Neural crest cell (in vitro differentiated cells): ENCODE measurements at places on chromosomes 3 and 15.

- no peak for DNase-seq
Measured at GRCh38 chr15:69720536-69720935, 267.9 kb downstream of the RPLP1 start.

DNA sequence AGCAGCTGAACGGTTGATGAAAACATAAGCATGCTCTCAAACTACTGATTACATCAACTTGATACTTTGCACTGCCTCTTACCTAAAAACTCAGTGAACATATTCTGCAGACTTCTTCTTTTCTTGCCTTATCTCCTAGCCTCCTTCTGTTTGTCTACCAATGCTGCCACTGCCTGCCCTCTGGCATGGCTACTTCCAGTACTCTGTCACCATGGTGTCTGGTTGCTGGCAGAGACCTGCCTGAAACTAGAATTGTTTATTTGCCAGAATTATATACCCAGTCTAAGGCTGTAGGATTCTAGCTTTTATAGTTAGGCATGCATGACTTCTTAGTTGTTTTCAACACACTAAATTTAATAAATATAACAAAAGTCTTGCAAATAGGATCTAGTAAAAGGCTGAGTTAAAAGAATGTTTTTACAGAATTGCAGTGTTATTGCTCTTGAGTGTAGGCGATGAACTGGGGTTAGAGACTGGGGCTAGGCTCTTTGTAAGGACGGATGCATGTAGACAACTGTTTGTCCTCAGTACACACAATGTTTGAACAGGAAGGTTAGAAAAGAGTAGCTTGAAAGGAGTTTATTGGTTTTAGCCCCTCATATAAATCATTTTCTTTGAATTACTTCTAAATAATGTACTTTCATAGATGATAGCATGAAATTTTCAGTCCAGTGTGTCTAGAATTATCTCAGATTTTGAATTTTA is 116.3 kb downstream of the KCNAB1 start:
- no peak for DNase-seq

DNA sequence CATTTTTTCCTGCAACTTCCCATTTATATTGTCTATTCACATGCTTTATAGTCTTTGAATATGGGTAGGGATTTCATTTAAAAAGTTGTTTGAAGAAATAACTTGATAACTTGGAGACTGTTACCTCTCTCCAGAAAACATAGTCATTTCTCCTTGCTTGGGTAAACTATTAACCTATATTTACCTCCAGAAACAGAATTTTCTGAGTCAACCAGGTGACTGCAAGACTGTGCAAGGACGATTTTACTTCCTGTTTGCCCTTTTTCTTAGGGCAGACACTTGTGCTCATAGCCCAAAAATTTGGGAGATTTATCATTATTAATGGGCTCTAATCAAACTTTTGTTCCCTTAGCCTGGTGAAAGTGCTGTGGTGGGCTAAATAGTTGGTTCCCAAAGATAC is 14.3 kb upstream of the MOBP start:
- no peak for DNase-seq

DNA sequence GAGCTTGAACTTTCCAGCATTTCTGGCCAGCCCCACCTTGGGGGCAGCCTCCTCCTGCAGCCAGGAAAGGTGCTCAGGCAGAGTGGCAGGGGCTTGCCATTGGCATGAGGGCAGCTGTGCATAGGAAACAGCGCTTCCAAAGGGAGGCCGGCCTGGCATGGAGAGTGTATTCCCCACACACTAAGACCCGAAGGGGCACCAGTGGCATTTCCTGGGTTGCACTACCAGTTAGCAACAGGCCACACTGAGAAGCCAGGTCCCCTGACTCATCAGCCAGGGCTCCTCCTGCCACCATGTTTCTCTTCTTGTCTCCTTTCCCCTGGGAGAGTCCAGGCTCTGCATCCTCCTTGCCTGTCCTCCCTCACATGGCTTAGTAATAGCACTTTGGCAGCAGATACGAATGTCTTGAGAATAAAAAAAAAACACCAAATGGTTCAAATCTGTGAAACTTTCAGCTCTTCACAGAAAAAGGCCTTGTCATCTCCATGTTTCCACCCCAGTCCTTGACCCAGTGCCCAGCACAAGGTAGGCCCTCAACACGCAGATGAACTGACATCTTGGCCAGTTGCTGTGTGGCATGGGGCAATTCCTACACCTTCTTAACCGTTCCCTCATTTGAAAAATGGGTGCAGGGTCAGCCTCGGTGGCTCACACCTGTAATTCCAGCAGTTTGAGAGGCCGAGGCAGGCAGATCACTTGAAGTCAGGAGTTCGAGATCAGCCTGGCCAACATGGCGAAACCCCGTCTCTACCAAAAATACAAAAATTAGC is 180.4 kb downstream of the SMAD6 start:
- DNase-seq: no peak

- DNase-seq: no peak
Measured at GRCh38 chr3:72223628-72224027, 438.7 kb upstream of the PROK2 start.

DNA sequence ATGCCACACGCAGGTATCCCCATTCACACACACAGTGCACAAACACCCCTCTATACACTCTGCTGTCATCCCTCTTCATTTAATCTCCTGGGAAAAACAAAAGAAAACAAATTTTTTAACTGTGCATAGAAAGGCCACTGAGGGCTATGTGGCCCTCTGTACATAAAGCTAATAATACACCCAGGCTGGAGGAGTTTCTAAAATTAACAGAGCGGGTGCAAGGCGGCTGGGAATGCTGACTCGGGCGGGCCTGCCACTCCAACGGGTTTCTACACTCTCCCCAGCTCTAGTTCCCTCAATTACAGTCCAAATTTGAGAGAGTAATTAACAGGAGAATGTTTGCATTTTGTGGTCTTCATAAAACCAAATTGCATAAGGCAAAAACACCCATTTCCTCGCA is 23.1 kb downstream of the HCN4 start:
- no peak for DNase-seq

GRCh38 chr3:85808755-85809154 is 850.0 kb downstream of the CADM2 start:
- DNase-seq: no peak

DNA sequence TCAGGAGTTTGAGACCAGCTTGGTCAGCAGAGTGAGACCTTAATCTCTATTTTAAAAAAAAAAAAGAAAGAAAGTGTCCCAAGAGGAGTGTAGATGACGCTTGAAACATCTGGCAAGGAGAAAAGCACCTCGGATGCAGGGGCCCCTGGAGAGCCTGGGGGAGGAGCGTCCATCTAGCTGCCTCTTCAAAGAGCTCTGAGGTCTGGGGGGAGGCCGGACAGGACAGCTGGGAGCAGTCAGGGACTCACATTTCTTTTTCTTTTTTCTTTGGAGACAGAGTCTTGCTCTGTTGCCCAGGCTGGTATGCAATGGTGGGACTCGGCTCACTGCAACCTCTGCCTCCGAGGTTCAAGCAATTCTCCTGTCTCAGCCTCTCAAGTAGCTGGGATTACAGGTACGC is 3.3 kb upstream of the IDH2 start:
- DNase-seq: no peak

DNA sequence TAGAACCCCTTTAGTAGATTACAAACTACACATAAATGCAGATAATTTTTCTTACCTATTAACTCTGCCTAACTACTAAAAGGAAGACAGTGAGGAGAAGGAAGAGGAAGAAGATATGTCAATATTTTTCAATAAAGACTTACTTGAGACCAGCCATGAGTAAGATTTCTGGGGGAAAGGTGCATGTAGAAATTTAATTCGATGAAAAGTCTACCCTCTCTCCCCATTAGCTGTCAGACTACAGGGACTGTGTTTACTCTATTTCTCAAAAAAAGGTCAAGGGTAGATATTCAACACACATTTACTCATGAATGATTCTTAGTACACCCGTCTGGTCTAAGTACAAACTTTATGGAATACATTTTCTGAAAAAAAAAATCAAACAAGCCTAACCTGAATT is 6.8 kb downstream of the TSPAN3 start:
- no peak for DNase-seq

DNA sequence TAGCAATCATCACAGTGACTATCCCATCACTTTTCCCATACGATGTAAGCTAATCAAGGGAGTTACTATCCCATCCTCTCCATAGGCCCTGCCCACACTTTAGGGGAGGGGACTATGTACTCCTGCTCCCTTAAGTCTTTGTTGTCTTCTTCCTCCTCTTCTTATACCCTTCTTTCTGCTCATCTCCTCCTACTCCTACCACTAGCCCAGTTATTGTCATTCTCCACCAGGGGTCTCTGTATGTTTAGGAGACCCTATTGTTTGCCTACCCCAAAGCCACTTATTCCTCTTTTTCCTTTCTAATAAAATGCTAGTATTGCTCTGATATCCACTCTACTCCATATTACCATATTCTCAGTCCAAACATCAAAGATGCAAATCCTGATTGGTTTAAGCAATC is 27.8 kb downstream of the STAC start:
- no peak for DNase-seq

GRCh38 chr3:851098-851790 is 241.6 kb upstream of the CNTN6 start:
- no peak for DNase-seq

DNA sequence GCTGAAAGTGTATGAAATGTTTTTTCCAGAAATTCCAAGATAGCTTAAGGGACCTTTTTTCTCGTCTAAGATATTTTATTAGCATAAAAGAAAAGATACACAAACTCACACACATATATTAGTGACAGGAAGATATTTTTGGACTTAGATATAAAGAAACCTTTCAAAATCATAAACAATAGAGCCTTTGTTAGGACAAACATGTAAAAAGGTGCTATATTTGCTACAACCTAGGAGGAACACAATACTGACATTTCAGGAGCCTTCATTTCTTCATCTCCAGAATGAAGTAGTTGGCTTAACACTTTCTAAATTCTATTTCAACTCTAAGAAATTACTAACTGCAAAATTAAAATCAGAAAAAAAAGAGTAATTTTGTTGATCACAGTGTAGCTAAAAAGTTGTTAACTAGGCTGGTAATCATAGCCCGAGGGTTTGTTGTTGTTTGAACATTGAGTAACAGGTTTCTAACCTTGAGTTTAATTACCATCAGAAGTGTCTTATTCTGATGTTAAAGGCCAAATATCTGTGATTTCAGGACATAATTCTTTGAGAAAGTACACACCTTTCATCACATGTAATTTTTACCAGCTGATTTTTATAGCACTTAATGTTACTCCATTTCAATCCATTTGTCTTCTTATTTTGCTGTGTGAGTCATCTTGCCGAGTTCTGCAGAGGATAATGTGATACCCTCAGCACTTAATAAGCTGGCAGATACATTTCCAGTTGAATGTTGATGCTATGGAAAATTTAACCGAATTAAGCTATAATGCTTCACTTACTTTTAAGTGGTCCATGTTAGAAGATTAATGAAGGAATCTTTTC is 97.3 kb downstream of the MBNL1 start:
- no peak for DNase-seq

DNA sequence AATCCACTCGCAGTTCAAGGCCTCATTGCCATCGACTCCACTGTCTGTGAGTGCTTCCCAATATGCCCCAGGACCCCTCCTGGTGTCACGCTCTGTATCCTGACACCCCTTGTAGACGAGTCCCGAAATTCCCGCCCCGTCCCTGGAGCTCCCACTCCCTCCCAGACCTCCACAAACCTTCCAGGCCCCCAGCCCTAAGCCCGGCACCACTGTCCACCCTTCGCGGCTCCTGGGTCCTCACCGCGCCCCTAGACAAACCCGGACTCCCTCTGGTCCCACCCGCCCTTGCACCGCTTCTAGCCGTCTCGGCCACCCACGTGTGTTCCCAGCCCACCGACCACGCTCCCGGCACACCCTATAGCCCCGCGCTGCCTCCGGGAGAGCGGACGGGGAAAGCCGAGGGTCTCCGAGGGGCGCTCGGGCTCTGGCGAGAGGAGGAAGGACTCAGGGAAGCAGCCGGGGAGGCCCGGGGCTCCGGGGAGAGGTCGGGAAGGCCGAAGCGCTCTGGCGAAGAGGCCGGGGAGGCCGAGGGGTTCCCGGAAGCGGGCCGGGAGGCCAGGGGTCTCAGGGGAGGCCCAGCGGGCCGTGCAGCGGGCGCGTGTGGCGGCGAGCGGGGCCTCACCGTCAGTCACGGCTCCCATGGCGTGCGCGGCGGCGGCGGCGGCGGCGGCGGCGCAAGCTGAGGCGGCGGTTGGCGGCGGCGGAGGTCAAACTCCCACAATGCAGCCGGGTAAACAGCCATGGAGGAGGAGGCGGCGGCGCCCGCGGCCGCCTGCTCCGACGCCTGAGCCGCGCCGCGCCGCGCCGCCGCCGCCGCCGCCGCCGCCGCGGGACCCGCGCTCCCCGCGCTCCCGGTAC is at the start of the genes ATXN7 and THOC7:
TSS of gene ATXN7 (plus strand) at position 718 of the 858 bp plus-strand sequence. CDS start 48,732 bp downstream, outside the sequence.
TSS of gene THOC7 (minus strand) at position 656 of the 858 bp plus-strand sequence. CDS start at position 641, 15 bp downstream.
- DNase-seq: peak; percentile 67

GRCh38 chr3:159266779-159267178 is 464.9 kb downstream of the MFSD1 start:
- peak; percentile 63 for DNase-seq

- no peak for DNase-seq
Measured at GRCh38 chr15:100463515-100463914, 65.2 kb downstream of the CERS3 start.

DNA sequence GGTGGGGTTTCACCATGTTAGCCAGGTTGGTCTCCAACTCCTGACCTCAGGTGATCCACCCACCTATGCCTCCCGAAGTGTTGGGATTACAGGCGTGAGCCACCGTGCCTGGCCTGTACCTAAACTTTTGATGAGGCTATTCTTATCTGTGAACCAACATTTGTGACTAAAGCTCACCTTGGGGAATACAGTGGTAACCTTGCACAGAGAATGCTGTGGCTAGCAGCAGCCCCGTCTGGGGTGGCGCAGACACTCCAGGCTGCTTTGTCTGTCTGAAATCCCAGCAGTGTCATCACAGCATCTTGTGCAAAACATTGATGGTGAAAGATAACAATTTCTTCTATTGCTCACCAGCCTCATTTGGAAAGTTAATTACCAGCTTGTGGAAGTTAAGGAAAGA is 58.9 kb downstream of the CMTM8 start:
- no peak for DNase-seq

- DNase-seq: no peak
Measured at GRCh38 chr15:92271179-92271578, 122.5 kb upstream of the ST8SIA2 start.

GRCh38 chr3:78728406-78729145 is 1039.2 kb downstream of the ROBO1 start:
- DNase-seq: no peak

DNA sequence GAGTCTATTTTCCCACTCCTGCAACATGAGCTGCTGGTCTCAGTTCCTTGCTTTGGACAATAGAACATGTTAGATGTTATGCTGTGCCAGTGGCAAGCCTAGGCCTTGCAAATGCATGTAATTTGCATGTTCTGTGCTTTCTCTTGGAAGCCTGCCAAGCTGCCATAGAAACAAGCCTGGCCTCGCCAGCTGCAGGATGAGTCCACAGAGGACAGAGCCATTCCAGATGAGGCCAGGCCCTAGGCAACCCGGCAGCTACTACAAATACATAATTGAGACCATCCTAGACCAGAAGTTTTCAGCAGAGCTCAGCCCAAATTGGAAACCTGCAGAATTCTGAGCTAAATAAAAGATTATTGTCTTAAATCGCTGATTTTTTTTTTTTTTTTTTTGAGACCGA is 39.6 kb downstream of the TRIM69 start:
- DNase-seq: no peak

- no peak for DNase-seq
Measured at GRCh38 chr15:39609166-39609916, 28.5 kb downstream of the THBS1 start.
